Activated effector memory CD4-positive, alpha-beta T cell treated with anti-CD3 and anti-CD28 coated beads, Interleukin-2, amount 50 U/mL, for 16 hours (primary cell): ENCODE measurements at places on chromosomes 4 and X.

DNA sequence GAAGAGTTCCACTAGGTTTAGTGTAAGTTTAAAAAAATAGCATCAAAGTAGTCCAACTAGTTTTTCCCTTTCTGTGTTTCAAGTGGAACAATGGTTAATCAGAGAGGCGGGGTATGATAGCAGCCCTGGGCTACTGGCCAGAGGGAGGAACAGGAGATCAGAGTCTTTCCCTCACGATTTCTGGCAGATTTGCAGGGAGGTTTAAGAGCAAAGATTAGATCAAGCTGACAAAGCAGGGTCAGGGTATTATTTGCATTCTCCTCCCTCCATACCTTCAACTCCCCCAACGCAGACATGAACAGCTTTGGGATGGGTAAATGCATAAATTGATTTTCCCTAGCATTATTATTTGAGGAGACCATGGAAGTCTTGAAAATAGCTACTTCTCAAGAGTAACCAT lies 277.6 kb upstream of the DIAPH2 start:
- no peak for DNase-seq

- no peak for DNase-seq
Observed at GRCh38 chr4:145863191-145863590, 75.4 kb downstream of the ZNF827 start.

DNA sequence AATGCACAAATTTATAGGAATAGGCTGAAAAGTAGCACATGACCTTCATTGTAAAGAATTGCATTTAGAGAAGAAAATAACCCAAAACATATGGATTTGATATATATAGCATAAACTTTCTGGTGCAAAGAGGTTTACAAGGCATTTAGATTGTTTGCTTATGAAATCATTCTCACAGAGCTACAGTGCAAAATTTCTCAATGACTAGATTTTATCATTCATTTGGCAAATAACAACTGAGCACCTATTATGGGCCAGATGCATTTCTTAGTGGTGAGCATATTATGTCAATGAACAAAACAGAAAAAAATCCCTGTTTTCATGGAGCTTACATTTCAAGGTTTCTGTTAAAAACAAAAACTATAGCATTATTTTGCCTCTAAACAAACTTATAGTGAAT lies 34.1 kb upstream of the TNIP3 start:
- DNase-seq: no peak

DNA sequence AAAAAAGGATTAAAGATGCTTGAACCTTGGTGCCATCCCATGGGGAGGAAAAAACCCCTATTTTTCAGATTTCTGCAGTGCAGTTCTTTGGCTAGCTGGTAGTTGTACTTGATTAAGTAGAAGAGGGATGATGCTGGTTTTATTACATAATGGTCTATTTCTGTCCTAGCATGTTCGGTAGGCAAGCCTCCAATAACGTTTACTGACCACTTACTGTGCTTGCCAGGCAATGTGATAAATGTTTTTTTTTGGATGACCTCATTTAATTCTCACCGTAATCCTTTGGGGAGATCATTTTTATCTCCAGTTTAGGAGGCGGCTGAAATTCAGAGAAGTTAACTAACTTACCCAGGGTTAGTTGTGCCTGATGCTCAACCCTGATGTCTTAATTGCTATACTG lies 92.1 kb upstream of the RPA4 start:
- DNase-seq: no peak

- DNase-seq: no peak
Observed at GRCh38 chrX:40331762-40332161, 234.0 kb upstream of the BCOR start.
